KG1 (cell line): ENCODE measurements at places on chromosomes 5 and 9.

DNA sequence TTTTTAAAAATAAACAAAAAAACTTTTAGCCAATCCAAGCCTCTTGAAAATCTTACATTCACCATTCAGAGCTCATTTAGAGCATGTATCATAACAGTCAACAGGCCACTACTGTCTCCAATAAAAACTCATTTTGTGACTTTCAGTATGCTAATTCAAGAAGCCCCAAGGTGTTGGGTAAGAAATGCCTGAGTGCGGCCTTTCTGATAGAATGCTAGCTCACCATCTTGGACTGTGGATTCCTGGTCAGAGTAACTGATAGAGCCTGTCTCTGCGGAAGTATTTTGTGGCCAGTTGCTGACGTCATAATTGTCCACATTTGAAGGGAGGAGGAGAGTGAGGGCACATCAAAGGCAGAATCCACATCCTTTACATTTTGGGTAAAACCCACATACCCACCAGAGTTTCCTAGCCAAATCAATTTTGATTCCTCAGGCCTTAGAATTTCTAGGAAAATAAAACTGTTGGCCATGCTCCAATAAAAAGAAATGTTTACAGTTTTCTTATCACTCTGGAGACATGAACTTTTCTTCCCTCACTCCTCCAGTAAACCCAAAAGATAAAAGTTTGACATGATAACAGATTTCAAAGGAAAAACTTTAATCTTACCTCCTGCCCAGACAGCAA, 41.1 kb upstream of the ERCC6L2 start:
- no peak for DNase-seq

DNA sequence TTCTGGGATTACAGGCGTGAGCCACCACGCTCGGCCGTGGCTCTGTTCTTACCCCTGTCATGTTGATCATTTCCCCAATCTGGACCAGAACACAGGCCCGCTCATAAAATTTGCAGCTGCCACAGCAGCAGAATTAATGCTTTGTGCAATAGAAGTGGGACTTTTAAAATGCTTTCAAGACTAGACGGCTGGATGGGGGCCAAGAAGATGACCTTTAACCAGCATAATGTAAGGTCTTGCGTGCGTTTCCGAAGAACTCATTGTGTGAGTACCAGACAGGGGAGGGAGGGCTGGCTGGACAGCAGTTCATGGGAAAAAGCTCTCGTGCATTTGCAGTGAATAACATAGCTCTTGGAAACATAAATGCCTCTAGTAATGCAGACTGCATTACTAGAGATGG, 3.5 kb upstream of the WDR38 start:
- no peak for DNase-seq

DNA sequence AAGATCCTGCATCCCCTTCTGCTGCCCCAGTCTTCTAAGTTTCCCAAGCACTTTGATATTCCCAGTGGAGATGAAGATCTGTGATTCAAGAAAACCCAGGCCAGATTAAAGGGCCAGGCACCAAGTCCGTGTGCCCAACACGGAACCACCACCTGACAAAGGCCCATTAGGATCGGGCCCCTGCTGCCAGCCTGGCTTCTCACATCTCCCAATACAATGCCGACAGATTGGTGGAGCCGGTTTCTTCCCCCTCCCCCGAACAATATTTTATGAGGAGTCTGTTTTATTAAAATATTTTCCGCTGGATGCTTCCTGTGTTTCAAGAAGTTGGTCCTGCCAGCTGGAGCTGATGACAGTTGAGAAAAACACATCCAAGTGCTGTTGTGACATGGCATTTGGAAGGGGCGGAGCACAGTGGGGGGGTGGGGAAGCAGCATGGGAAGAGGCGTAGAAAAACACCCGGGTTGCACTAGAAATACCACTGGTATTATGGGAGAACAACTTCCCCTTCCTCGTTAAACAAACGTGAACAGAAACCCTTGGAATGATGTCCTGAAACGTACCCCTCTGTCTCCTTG, 45.0 kb downstream of the CRB2 start:
- DNase-seq: no peak

DNA sequence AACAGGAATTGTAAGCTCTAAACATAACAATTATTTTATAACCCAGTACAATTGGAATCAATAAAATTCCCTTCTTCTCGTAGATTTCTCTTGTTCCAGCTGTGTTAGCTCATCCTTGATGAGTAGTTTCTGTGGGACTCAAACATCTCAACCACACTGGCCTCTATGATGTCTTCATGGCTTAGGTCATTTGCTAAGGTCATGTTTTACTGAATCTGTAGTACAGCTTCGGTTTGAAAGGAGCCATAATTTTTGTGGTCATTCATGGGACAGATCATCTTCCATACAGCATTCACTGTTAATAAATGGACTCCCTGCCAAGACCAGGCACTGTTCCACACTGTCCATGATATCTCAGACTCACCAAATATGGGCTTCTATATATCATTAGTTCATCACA, 369.0 kb upstream of the RFX3 start:
- DNase-seq: no peak

- DNase-seq: no peak
These were observed 373.3 kb upstream of the KLF4 start for GRCh38 chr9:107862881-107863280.

DNA sequence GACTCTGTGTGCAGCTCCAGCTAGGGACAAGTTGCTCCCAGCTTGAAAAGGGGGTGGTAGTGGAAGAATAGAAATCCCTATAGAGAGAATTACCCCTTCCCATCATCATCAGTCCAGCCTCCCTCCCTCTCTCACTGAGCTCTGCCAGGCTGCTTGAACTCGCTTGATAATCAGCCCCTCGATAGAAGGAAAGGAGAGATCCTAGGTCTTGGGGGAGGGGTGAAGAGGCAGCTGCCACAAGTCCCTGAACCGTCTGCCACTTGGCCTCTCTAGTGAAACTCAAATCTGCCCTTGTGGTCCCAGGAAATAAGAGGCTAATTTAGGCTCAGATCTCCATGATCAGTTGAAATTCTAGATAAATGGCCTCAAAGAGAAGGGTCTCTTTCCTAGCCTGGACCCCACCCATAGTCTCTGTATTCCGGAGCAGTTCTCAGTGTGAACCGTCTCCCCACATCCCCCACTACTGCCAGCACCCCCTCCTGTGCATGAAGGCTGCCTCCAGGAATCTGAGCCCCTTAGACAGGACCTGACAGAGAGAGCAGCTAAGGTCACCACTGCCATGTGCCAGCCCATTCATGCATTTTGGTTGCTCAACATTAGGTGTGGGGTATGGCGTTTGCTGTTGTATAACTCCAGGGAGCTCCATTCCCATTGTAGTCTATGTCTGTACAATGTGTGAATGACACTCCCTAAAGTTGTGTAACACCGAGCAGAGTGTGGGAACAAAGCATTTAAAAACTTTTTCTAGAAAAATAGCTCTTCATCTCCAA, 5.5 kb downstream of the DNAJB5 start:
- DNase-seq: no peak

- no peak for DNase-seq
These were observed 61.9 kb downstream of the COL15A1 start for GRCh38 chr9:99005651-99006050.

DNA sequence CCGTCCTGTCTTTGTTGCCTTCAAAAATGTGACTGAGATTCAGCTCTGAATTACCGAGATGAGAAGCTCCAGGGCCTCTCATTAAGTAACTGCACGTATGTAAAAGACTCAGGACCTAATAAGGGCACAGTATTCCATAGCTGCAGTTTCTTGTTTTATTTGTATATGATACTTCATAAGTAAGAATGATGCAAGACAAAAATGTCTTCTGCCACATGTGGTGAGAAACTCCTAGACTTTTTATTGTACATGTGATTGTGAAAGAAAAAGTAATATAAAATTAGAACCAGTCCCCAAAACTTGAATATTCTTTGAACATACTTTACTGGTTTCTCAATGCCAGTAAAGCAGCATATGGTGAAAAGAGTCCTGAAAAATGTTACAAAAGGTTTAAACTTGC, 110.1 kb upstream of the OTULINL start:
- DNase-seq: no peak

GRCh38 chr9:91321691-91322090, 40.0 kb downstream of the AUH start:
- no peak for DNase-seq

- no peak for DNase-seq
These were observed 1.6 kb upstream of the RPS6 start for GRCh38 chr9:19381656-19382055.

DNA sequence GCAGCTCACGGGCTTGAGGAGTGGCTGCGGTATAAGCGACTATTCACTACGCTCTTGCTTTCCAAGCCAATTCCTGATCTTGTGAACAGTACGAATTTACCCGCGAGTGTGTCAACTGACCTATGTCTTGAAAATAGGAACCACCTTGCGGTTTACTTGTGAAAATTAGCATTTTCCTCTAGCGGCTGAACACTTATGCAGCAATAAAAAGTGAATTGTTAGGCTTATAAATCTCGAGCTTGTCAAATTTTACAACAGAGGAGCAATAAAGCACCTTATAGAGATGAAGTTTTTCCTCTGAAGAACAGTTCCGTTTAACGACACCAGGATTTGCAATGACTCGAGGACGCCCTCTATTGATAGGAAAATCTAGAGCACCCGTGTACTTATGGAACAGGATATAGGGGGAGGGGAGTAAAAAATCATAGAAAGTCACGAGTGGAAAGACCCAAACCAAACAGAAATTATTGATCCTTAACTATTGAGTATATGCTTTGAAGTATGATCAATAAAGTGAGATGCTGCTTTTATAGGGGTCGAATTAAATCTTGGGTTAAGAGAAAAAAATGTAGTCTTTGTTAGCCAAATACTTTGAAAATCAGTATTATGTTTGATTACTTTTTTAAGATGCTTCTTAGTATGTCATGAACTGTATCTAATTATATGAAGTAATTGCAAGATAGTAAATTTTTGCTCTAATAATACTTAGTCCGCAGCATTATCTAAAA, 1.9 kb upstream of the RGMB start:
- DNase-seq: peak; percentile 16

DNA sequence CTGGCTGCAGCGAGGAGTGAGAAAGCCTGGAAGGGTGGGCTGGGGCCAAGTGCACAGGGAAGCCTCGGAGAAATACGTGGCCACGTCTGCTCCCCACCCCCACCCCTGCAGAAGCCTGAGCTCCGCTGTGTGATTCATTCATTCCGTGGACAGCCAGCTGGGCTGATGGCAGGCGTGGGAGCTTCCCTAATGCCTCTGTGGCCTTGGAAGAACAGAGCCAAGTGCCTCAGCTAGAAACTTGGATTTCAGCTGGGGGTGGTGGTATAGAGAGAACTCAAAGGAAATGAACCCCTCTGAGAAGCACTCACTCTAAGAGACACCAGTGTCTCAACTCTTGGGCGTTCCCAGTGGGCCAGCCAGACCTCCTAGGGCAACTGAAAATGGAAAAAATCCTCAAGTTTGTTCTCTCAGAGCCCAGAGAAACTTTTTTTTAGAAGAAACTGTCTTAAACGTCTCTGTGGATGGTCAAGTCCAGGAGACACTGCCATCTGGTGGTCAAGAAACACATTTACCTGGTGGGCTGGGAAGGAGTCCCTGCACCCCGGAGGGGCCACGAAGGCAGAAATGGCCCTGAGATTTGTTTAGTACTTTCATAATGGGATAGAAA, 18.0 kb downstream of the ATOX1 start:
- DNase-seq: no peak

DNA sequence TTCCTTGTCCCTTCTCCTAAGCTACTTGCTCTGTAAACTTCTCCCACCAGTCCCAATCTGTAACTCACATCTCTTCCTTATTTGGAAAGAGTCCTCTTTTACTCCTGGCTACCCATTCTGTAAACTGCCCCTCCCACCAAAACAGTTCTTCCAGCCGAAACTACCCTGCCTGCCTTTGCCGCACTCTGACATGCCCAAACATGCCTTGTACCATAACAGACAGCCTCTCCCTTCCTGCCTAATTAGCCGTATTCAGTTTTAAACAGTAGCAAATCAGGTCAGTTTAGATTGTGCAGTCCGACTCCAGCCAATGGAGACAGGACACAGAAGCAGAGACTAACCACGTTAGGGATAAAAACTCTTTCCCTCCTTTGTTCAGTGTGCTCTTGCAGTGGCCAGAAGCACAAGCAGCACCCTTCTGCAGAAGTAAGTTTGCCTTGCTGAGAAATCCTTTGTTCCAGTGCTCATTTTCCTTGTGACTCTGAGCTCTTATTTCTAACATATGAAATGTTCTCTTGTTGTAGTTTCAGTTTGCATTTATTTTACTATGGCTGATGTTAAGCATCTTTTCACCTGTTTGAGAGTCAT, 5.4 kb upstream of the GLT6D1 start:
- DNase-seq: no peak

DNA sequence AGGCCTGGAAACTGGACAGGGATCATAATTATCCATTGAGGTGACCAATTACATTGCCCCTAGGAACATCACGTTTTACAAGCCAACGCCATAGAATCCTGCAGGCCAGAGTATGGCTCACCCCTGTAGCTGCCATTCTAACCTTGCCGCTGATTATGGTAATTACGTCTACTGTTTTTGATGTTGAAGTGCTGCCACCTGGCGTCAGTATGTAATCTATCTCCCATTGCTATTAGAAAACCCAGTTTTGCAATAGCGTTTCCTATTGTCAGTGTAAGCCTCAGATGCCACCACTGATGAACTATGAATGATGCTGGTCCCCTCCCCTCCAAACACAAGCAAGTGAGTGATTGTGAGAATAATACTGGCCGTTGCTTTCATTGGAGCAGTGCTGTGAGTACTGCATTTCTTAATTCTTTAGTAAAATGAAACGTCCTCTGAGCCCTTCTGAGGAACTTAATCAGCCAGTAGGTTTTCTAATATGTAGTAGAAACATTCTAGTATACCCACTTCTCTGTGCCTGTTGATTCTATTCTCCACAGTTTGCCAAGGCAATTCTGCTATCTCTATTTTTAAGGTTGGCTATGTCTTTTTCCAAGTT, 100.5 kb upstream of the NMUR2 start:
- DNase-seq: no peak

GRCh38 chr5:123223921-123224320, 134.9 kb downstream of the PRDM6 start:
- DNase-seq: no peak

- DNase-seq: no peak
These were observed 1.1 kb downstream of the ARL10 start for GRCh38 chr5:176366232-176366894.

DNA sequence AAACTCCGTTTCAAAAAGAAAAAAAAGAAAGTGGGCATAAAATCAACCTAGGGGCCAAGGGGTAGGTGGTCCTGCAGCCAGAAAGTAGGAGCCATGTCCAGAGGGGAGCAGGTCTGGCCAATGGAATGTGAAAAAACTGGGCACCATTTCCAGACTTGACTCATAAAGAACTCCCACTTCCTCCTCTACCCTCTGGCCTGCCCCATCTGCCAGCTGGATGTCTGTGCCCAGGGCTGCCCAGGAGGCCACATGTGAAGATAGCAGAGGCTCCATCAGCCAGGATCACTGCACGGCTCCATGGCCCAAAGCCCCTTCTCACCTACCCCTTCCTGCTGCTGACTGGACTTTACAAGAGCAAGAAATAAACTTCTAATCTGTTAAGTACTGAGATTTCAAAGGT, 42.1 kb upstream of the EEIG1 start:
- no peak for DNase-seq

DNA sequence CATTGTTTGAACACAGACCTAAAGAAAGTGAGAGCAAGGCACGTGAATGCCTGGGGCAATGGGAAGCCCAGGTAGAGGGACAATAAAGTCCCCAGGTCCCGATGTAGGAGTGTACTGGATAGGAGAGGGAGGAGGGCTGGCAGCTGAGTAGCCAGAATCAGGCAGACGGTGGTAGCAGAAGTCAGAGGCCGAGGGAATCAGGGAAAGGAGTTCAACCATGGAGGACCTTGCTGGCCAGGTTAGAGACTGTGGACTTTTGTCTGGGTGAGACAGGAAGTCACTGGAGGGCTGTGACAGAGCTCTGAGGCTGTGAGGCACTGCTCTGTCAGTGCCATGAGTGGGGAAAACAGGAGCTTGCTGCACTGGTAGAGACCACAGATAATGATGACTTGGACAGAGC, 248.2 kb downstream of the EFNA5 start:
- DNase-seq: no peak
